Activated T-cell treated with anti-CD3 and anti-CD28 coated beads, Interleukin-2, amount 50 U/mL, for 72 hours (primary cell): ENCODE measurements at places on chromosomes 1 and 21. TPM values are rescaled to one million over a fixed set of nuclear protein-coding genes. Genes with fewer than 3 reads are reported as not detected.

CLCA2 gene
- total RNA-seq, result not detected

B4GALT3 gene
- 56.5 TPM for total RNA-seq

- H3K27ac ChIP-seq, result no peak overlapping the region
- peaks cover 14% of the 10 kb centered on the region for H3K36me3 ChIP-seq
- no peaks in the 10 kb centered on the region for H3K4me1 ChIP-seq
- no peak for DNase-seq
Observed at GRCh38 chr1:119027759-119028158, 39.6 kb upstream of the TBX15 start.

DNA sequence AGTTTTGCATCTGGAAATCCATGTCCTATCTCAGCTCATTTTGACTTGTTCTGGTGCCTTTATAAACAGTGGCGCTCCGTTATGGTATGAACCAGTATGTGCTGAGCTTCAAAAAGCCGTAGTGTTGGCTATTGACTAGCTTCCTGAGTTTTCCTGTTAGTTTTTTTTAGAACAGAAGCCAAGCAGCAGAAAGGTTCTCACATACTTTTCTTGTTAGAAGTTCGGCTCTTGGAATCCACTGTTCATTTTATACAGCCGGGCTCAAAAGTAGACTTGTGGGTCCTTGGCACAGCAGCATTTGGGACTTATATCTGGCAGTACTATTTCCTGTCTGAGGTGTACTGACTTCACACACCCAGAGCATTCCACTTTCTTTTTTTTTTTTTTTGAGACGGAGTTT lies 63.8 kb downstream of the TBCE start:
- no peak overlapping the region for H3K4me3 ChIP-seq
- no peaks in the 10 kb centered on the region for H3K36me3 ChIP-seq
- no peak overlapping the region for H3K27ac ChIP-seq
- no peaks in the 10 kb centered on the region for H3K4me1 ChIP-seq
- H3K27me3 ChIP-seq, result no peaks in the 10 kb centered on the region

GRCh38 chr1:94863297-94863911 lies 43.2 kb downstream of the SLC44A3 start:
- H3K4me1 ChIP-seq, result no peaks in the 10 kb centered on the region
- no peak overlapping the region for H3K27ac ChIP-seq
- DNase-seq, result no peak
- no peaks in the 10 kb centered on the region for H3K36me3 ChIP-seq
- H3K27me3 ChIP-seq, result peaks cover 6% of the 10 kb centered on the region

DNA sequence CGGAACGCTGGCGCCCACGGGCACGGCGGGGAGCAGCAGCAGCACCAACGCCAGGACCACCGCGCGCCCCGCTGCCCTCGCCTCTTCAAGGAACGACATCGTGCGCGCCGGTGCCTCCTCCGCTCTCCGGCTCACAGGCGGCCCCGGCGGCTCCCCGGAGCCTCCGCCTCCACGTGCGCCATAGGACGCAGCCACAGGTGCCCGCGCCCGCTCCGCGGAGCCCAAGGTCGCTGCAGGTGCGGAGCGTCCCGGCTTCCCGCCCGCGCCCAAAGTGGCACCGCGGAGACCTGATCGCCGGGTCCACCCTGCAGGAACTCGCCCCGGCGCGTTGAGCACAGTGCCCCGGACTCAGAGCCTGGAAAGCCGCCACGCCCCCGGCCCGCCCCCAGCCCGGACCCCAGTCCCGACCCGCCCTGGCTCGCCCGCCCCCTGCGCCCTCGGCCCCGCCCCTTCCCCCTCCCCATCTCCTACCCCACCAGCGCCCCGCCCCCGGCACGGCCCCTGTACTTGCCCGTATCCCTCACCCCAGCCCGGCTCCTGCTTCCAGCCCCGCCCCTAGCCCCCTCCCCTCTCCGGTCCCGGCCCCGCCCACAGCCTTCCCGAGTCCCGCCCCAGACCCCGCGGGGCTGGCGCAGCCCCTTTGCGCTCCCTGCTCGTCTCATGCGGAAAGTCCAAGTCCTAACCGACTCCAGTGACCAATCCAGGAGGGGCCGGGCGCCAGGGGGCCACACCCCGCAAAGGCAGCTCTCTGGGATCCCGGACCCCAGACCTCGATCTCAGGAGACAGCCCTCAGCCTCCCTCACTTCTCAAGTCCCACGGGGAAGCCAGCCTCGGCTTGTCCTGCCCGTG lies at the start of gene MEGF6:
MEGF6 (minus strand) TSS at position 339 of the 850 bp plus-strand sequence; CDS start at position 99, 240 bp downstream.
- peak within 1 kb of the TSS; percentile 78 for H3K4me3 ChIP-seq
- H3K27me3 ChIP-seq, result peaks cover 16% of the 10 kb centered on the region
- DNase-seq, result no peak
- H3K27ac ChIP-seq, result no peak within 1 kb of the TSS

GRCh38 chr1:190376044-190376443 lies 101.6 kb downstream of the BRINP3 start:
- DNase-seq, result no peak
- H3K4me3 ChIP-seq, result no peak overlapping the region
- no peaks in the 10 kb centered on the region for H3K4me1 ChIP-seq
- H3K27me3 ChIP-seq, result no peaks in the 10 kb centered on the region

GRCh38 chr1:206145771-206146290 lies 28.6 kb upstream of the AVPR1B start:
- H3K27ac ChIP-seq, result no peak overlapping the region
- H3K36me3 ChIP-seq, result no peaks in the 10 kb centered on the region
- no peak for DNase-seq
- no peaks in the 10 kb centered on the region for H3K4me1 ChIP-seq
- peaks cover 23% of the 10 kb centered on the region for H3K27me3 ChIP-seq
- H3K4me3 ChIP-seq, result no peak overlapping the region
